NCI-H2107 (cell line): ENCODE measurements at places on chromosomes 13 and 19.

- DNase-seq: no peak
Observed at GRCh38 chr13:106028911-106029310, 506.6 kb downstream of the EFNB2 start.

DNA sequence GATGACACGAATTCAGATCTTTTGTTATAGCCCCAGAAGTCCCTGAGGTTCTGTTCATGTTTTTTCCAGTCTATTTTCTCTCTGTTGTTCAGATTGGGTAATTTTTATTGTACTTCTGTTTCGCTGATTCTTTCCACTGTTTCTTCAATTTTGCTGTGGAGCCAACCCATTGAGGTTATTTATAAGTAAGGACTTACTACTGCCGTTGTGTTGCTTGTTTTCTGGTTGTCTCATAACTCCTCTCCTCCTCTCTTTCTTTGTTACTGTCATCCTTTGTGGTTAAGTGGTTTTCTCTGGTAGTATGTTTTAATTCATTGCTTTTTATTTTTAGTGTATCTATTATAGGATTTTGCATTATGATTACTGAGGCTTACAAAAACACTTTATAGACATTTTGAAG, 48.7 kb upstream of the GAS6 start:
- no peak for DNase-seq

DNA sequence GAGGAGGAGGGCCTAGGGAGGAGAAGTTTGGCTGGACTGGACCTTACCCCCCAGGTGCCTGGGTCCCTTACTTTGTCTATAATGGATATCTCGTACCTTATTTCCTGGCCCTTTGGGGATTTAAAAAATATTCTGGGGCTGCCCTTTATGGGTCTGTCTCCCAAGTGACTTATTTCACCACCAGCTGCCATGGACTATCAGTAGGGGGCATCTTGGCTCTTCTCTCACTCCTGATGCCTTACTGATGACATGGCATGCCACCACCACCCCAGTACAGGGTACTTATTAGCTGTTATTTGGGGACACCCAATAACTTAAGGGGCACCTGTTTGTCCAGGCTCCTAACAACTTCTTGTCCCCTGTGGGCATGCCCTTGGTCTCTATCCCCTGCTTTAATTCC, 38.0 kb downstream of the NFIX start:
- DNase-seq: no peak

- DNase-seq: no peak
Observed at GRCh38 chr13:46404733-46405100, 17.7 kb upstream of the RUBCNL start.

- DNase-seq: no peak
Observed at GRCh38 chr19:40709817-40710216, 6.9 kb downstream of the COQ8B start.

GRCh38 chr13:100559886-100560285, 28.7 kb downstream of the GGACT start:
- no peak for DNase-seq

GRCh38 chr13:95754069-95754468, 77.1 kb downstream of the DNAJC3 start:
- DNase-seq: no peak

DNA sequence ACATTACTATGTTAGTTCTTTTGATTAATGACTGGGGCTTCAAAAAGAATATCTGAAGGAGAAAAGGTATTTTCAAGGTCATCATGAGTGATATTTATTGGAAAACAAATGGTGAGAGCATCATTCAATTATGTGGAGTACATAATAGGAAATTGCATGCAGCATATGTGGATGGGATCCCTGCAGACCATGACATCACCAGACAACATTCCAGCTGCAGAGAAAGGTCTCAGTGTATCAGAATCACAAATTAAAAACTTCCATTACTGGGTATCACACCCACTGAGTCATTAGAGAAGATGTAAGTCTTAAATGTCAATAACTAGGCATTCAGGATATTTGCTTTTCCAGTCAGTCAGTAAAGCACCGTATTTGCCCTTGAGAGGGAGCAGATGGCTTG, 574.4 kb upstream of the SLC10A2 start:
- no peak for DNase-seq

DNA sequence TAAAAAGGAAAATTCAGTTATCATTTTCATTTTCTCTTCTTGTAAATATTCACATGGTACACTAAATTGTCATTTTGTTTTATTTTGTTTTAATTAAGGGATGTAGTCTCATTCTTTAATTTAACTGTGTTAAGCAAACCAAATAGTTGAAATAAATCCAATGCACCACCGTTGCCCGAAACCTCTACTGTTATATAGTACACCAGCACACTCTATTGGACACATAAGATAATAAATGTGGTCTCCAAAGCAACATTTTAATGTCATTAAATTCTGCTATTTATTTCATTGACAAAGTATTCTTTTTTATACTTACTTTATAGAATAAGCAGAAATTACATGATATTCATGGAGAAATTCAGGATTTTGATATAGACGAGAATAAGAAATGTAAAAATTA, 156.4 kb upstream of the FREM2 start:
- no peak for DNase-seq

DNA sequence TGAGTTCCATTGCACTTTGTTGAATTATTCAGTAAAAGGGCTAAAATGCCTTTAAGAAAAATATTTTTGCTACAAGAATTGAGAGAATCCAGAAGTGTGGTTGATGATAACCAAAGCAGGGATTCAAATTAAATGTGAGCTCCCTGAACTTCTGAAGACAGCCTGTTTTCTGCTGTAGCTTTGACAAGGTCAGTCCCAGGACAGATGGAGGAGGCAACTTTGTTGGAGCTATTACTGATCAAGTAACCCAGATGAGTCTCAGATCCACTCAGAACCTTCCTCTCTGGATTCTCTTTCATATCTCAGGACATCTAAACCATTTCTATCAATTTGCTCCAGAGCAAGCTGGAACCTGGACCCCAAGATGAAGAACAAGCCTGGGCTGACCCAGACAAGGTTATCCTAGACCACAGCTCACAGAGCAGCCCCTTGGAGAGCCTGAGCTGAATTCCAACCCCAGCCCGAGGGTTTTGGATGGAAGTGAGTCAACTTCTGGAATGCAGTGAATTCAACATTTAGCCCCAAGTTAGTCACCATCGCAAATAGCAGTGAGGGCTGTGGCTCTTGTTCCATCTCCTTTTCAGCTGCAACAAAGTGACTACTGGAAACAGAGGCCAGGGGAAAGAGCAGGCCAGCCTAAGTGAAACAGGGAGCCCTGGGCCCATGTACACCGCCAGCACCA, 137.8 kb upstream of the TSC22D1 start:
- no peak for DNase-seq

GRCh38 chr19:41902594-41902993, 19.6 kb downstream of the ARHGEF1 start:
- no peak for DNase-seq

- no peak for DNase-seq
Observed at GRCh38 chr13:34290661-34291060, 472.7 kb downstream of the RFC3 start.

DNA sequence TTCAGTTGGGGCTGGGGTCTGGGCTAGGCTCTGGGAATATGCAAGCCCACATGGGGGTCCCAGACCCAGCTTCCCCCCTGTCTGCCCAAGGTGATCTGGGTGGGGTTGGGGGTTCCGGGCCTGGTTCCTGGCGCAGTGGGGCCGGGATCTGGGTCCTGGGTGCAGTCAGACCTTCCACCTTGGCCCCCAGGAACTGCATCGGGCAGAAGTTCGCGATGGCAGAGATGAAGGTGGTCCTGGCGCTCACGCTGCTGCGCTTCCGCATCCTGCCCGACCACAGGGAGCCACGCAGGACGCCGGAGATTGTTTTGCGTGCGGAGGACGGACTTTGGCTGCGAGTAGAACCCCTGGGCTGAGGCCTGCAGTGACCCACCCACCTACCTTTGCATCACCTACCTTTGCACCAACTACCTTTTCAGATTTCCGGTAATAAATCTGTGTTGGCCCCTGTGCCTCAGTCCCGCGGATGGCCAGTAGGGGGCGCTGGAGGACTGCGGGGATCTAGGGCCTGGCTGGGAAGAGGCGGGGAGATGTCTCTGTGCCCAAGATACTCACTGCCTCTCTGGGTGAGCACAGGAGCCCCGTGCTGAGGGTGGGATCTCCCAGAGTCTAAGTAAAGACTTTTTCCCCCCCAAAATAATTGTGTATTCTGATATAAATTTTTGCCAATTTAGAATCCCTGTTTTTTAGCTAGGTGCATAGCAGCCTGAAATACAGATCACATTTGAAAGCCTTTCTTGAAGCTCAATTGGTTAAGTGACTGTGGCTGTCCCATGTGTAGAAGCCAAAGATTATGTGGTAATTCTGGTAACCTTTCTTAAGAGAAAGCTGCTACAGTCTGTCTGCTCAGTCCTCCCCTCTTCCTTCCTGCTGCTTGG, 11.5 kb upstream of the CYP4F3 start:
- DNase-seq: peak; percentile 56

GRCh38 chr13:30871588-30872275, 34.3 kb upstream of the MEDAG start:
- DNase-seq: no peak

- DNase-seq: no peak
Observed at GRCh38 chr13:78152415-78152814, 233.8 kb upstream of the EDNRB start.

DNA sequence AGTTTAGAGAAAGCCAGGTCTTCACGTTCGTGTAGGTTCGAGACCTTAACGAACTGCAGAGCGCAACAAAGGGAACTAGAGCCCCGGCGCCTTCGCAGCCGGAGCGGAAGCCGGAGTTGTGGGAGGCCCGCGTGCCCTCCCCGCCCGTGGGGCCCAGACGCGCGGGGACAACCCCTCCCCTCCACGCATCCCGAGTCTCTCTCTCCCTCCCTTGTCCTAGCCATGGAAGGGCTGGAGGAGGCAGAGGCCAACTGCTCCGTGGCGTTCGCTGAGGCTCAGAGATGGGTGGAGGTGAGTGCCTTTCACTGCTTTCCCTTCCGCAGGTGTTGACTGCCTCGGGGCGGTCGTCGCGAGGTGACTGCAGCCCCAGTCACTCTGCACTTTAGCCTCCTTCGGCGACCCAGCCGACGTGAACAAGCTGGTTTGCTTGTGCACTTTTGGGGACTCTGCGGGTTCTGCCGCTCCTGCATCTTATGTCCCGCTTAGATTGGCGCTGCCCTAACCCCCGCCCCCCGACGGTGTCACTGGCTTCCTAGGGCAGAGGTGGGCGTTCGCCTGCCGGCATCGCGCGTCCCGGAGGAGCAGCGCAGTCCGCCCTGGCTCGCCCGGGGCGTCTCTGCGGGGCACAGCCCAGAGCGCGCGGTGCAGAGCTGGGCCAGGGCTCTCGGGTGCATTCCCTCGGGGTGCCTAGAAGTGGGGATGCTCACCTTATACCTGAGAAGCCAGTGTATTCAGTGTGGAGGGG, 478 bp downstream of the LMO7 start:
- no peak for DNase-seq

- DNase-seq: no peak
Observed at GRCh38 chr13:63299866-63300394, 1884.3 kb upstream of the PCDH20 start.

- no peak for DNase-seq
Observed at GRCh38 chr19:50975766-50976165, 6.4 kb upstream of the KLK6 start.

DNA sequence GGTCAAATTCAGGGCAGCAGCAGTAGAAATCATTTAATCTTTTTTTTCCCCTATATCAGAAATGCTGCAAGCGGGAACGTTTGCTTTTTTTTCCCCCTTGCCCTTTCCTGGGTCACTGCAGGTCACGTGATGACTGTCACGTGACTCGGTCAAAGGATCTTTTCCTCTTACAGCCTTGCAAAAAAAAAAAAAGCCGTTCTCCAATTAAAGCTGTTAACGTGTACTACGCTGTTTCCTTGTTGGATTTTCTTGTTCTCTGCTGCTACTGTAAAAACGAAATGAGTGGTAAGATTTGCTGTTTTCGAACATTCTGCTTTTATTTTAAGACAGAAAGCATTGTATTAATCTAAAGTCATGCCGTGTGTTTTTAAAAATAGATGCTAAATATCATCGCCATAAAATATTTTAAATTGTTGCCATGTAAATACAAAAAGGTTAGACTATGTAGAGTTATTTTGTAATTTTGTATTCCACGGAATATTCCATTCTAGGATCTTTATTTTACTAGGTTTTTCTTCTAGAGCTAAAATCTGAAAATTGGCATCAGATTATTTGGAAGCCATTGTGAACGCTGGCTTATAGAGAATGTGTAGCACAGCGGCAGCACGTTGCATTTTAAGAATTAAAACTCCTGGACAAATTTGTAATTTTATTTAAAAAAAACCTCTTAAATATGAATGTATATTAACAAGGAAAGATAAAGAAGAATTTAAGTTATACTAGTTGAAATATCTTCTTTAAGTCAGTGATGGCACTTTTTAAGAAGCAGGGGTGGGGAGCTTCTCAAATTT, 109.8 kb upstream of the MLNR start:
- peak; percentile 74 for DNase-seq

DNA sequence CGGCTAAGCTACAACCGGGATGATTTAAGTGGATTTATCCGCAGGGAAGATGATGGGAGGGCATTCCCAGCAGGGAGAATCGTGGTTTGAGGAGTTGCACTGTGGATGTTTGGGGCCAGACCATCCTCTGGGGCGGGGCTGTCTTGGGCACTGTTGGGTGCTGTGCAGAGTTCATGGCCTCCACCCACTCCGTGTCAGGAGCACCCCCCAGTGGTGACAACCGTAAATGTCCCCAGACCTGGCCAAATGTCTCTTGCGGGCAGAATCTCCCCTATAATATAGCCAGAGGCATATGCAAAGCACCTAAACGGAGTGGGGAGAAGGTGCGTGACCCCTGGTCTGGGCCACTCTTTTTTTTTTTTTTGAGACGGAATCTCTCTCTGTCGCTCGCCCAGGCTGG, 40.2 kb downstream of the SMIM24 start:
- no peak for DNase-seq

- no peak for DNase-seq
Observed at GRCh38 chr13:78978381-78978998, 319.5 kb upstream of the OBI1 start.

GRCh38 chr13:101398920-101399319, 17.4 kb downstream of the NALCN start:
- DNase-seq: no peak

DNA sequence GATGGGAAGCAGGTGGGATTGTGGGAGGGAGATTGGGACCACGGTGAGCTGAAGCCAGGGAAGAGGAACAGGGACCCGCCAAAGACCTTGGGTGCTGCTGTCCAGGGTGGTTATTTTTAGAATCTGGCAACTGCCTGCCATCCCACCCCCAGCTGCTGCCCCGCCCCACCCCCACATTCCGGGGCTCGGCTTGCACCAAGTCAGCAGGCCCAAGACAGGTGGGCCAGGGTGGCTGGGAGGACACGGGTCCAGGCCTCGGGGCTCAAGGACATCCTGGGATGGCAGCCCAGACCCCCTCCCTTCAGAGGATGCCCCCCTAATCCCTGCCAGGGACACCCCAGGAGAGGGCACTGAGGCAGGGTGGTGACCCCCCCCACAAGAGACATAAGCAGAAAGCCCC, 827 bp downstream of the CKM start:
- no peak for DNase-seq

- DNase-seq: no peak
Observed at GRCh38 chr19:2235381-2236063, 607 bp downstream of the PLEKHJ1 start.

GRCh38 chr13:32147193-32147592, 115.6 kb downstream of the FRY start:
- DNase-seq: no peak
